NCI-H146 (cell line): ENCODE measurements at places on chromosomes 7 and 10.

- no peak for DNase-seq
These were observed 331.9 kb upstream of the LRRN3 start for GRCh38 chr7:110759069-110759468.

GRCh38 chr7:137937202-137937560 lies 64.7 kb downstream of the CREB3L2 start:
- DNase-seq = no peak

DNA sequence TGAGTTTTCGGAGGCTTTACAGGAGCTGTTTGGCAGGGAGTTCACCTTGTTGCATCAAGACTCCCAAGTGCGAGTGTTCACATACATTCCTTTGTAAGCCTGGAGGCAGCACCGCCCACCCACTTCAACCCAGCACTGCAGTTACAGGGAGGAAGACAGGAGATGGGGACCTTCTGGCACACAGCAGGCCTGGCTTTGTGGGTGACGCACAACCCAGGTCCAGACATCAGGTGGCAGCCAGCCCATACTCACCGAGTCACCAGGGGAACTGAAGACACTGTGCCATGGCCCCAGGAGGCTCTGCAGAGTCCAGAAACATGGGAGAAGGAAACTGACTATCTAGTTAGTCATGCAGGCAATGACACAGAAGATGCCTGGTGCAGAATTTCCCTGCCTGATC lies 305.9 kb upstream of the RNF32 start:
- no peak for DNase-seq

- no peak for DNase-seq
These were observed 21.6 kb downstream of the MEST start for GRCh38 chr7:130513447-130513846.

GRCh38 chr7:134640842-134641715 lies 5.6 kb upstream of the BPGM start:
- no peak for DNase-seq
